ENCODE measurements at places on chromosomes 12 and 14. TPM values are rescaled to one million over a fixed set of nuclear protein-coding genes. Genes with fewer than 3 reads are reported as not detected.
A peak's percentile ranks its signal among the peaks of the same experiment; 100 is the strongest.

- DNase-seq, result peak; percentile 92
Measured at GRCh38 chr14:69643430-69644200, 32.2 kb downstream of the SUSD6 start.

DNA sequence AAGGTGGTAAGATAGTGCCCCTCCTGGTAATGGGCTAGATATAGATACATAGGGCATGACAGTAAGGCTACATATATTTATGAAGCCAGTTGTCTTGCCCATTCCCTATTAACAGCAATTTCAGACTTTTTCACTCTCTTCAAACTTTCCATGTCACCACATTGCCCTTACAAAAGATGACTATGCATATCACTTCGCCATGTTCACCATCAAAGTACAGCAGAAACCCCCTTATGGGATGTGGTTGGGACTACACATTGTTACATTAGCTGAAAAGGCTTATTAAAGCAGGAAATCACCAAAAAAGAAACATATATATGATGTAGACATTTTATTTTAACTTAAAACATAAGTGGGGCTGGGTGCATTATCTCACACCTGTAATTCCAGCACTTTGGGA is 9.8 kb upstream of the SMCO2 start:
- no peak for DNase-seq

- no peak for DNase-seq
Measured at GRCh38 chr12:67634303-67634761, 14.2 kb upstream of the DYRK2 start.

DNA sequence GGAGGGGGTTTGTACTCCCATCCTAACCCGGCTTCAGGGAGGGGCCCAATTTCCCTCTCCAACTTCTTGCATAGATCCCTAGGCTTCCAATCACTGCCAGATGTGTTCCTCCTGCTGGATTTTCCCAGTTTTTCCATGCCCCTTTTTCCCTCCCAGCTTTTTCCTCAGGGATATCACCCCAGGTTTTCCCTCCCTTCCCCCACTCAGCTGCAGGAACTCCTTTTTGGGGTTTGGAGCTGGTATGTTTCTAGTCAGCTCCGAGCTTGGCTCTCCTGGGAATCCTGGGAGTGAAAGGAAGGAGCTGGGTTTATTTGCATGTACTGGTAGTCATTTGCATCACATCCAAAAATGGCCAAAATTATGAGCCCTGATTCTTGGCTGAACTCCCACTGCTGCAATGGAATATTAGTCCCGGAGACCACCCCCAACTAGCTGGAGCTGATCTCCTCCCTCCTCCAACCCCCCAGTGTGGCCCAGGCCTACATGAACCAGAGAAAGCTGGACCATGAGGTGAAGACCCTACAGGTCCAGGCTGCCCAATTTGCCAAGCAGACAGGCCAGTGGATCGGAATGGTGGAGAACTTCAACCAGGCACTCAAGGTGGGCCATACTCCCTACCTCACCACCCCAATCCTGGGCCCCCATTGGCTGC is 1.4 kb upstream of the RDH5 start:
- no peak for DNase-seq

DNA sequence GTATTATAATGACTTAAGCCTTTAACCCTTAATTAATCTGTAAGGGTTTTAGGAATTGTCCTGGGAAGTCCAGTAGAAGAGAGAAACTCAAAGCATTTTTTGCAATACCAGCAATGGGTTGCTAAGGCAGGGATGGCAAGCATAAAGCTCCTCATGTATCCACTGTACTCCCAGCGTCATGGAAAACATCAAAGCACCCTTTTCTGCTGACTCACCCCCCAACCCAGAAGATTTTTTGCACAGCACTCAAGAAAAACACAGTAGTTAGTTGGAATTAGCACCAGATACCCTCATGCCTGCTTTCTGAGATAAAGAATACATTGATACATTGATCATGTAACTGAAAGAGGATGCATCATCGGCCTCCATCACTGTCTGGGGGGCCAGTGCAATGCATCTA is 199.1 kb upstream of the CNOT2 start:
- no peak for DNase-seq

GRCh38 chr14:73250781-73251500 is 13.6 kb downstream of the PAPLN start:
- no peak for DNase-seq

GRCh38 chr14:70785556-70785955 is 23.8 kb downstream of the MAP3K9 start:
- DNase-seq, result peak; percentile 35

DNA sequence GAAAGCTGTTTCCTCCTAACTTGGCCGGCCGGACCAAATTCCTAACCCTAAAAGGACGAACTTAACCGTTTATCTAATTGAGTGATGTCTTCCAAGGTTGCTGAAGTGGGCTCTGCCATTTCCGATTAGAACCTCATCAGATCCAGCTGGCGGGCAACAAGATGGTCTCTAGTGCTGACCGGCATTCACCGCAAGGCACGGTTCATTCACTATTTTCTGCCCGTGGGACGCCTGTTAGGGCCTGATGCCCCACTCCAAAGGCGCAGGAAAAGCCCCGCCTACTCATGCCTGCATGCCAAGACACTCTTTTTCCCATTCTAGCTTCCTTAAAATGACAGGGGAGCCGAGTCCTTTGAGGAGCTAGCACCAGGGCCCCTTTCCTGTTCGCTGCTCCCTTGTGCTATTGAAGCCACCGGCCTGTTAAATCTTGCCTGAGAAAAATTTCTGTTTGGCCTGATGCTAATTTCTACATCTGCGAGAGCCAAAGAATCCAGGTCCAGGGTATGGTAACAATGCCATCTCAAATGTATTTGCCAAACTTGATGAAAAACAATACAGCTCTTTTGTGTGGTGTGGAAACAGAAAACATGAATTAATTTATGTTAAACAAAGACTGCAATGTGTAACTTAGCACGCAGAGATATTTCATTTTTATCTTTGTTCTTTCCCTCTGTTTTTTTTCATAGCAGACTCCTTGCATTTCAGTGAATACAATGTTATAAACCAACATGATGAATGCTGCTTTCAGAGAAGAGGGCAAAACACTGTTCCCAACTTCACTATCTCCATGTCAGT is 1071.2 kb upstream of the USP15 start:
- DNase-seq, result no peak

DNA sequence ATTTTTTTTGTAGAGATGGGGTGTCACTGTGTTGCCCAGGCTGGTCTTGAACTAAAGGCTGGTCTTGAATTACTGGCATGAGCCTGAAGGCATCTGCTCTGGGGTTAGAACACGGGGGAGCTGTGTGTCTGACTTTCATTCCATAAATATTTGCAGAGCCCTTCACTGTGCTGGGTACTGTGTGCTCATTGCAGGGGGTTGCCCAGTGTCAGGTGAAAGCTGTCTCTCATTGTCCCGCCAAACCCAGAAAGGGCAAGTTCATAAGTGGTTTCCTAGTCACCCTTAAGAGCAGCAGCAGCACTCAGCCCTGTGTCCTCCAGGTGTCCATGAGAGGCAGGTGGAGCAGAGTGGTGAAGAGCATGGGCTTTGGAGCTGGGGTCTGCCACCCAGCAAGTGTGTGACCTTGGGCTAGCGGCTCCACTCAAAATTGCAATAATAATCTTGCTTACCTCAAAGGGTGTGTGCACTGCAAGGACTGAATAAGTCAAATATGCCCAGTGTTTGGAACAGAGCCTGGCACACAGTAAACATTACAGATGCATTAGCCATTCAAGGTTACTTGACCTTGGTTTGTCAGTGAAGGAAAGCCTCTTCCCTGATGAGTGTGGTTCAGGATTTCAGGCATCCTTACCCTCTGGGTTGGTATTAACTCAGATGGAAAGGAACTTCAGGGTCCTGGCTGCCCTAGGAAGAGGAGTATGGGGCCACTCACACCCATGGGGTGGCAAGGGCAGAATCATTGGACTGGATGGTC is 4.4 kb upstream of the SMIM41 start:
- no peak for DNase-seq

DNA sequence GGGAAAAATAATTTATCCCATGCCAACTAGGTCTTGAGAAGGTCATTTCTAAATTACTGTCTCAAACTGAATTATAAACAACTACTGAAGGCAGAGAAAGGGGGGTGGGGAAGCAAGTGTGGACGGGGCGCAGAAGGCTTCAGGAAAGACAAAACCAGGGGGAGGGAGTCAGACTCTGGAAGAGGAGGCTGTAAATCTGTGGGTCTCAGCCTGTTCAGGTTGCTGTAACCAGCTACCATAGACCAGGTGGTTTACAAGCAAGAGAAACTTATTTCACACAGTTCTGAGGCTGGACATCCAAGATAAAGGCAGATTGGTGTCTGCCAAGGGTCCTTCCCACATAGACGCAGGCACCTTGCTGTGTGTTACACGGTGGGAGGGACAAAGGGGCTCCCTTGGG is 39.9 kb upstream of the FZD10 start:
- no peak for DNase-seq

- DNase-seq, result no peak
Measured at GRCh38 chr12:94535510-94535921, 75.8 kb upstream of the CEP83 start.

GRCh38 chr14:61472011-61472672 is 150.8 kb downstream of the PRKCH start:
- peak; percentile 84 for DNase-seq

- no peak for DNase-seq
Measured at GRCh38 chr12:131941987-131942341, 7.8 kb upstream of the EP400 start.

DNA sequence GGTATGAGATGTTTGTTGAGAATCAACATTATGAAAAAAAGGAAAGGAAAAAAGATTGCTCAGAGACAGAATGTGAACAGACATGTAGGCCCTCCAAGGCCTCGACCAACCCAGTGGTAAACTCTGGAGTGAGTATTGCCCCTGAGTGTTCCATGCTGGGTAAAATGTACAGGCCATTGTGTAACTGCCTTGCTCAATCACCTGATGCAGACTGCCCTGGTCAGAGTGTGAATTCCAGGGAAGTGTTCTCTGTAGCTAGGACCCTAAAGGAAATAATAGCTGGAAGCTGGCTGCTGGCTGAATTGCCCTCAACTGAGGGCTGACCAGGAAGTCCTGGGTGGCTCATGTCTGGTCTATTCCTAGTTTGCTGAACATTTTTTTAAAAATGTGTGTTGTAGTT is 1081.4 kb upstream of the LRFN5 start:
- DNase-seq, result no peak

DNA sequence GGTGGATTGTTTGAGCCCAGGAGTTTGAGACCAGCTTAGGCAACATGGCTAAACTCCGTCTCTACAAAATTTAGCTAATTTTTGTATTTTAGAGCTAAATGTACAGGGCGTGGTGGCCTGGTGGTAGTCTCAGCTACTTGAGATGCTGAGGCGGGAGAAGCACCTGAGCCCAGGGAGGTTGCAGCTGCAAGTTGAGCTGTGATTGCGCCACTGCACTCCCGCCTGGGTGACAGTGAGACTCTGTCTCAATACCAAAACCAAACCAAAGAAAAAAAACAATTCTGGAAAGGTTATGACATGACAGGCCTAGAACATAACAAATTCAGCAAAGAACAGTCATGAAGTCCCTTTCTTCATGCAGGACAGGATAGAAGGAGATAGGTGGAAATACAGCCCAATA is 25.7 kb downstream of the WDR89 start:
- DNase-seq, result no peak

GRCh38 chr14:95507174-95507573 is 9.3 kb downstream of the SYNE3 start:
- no peak for DNase-seq

- DNase-seq, result peak; percentile 67
Measured at GRCh38 chr12:46386360-46386867, 13.8 kb upstream of the SLC38A2 start.

- no peak for DNase-seq
Measured at GRCh38 chr12:99390707-99391106, 256.8 kb upstream of the GARIN6 start.

DNA sequence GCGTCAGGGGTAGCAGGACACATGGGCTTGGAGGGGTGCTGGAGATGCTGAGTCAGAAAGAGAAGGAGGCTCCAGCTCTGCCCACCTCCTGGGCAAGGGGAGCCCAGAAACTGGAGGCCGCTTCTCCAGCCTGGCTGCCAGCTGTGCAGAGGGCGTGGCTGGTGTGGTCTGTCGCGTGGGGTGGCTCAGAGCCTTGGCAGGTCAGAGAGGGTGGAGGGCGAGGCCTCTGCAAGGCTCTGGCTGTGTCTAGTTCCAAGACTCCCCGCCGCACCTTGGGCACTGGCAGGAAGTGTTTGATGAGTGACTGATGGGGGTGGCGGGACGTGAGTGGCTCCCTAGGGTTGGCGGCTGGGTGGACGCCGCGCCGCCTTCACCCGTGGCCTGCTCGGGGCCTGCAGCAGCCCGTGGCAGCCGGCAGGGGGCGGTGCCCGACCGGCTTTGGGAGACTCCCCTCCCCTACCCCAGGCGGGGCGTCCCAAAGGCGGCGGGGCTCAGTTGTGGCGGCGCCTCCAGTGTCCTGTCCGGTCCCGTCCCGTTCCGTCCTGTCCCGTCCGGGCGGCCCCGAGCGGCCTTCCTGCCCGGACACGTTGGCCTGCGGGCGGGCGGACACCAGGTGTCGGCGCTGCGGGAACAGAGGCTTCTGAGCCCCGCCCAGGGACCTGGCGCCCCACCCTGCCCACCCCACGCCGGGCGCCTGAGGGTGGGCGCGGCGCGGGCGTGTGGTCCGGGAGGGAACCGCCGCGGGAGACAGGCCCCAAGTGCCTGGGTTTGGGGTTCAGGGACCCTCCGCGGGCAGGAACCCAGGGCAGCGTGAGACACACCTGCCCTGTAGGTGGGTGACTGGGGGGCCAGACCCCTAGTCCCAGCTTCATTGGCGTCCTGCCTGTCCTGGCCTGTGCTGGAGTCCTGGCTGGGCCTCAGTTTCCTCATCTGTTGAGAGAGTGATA is 39.7 kb downstream of the KRT80 start:
- DNase-seq, result no peak

DNA sequence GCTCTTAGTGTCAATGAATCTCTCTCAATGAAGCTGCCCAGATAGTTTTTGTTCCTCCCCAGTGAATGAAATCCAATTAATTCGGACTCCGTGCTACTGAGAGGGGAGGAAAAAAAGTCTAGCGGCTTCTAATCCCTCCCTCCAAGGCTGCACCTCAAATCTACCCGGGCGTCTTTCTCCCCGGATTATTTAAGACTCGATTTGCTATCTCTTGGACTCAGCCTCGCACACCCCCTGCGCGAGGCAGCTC is 134 bp downstream of the DUSP6 start:
- DNase-seq, result no peak

DNA sequence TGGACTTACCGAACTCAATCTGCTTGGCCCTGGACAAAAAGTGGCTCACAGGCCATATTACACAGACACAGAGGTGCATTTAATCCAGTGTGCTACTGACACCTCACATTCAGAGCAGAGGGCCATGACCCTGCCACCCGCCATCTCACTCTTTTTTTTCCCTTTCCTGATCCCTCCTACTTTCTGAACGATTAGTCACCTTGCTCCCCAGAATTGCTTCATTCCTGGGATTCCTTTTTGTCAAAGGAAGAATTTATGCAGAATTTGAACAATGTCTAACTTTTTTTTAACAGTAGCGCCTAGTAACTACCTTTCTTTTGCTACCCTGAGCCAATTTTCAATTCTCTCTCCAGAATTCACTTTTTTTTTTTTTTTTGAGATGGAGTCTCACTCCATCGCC is 4.6 kb downstream of the PKP2 start:
- DNase-seq, result peak; percentile 61

GRCh38 chr12:116556964-116557698 is 2.0 kb upstream of the MAP1LC3B2 start:
- no peak for DNase-seq

The TESPA1 gene
- total RNA-seq, result not detected

The PPP1R1A gene
- total RNA-seq, result 11.1 TPM

The RNASE4 gene
- total RNA-seq, result 7.6 TPM

The ZNF219 gene
- total RNA-seq, result 18.6 TPM

The KRT74 gene
- not detected for total RNA-seq

The LYSET gene
- 3.3 TPM for total RNA-seq

The GLT1D1 gene
- total RNA-seq, result 0.46 TPM

The SLC35F4 gene
- not detected for total RNA-seq

The MRPS35 gene
- total RNA-seq, result 64.8 TPM
